Activated T-helper 9 cell treated with anti-CD3 and anti-CD28 coated beads, Interleukin-2, amount 50 U/mL, for 16 hours (primary cell): ENCODE measurements at places on chromosomes 2 and 18.

GRCh38 chr2:25582077-25582830, 91.1 kb downstream of the DTNB start:
- no peak for DNase-seq

DNA sequence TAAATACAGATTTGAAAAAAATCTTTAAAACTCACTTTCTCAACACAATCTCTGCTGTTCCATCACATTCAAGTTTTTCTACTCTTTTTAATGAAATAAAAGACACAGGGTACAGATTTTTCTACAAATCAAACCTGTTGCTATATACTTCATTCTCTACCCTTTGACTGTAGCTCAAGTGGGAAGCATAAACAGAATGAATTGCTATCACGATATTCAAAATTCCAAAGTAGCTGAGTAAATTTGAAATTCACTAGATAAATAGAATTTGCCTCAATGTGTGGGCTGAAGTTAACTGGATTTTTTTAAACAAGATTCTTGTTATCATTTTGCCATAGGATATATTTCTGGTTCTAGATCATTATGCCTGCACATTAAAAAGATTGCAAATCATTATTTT, 185.9 kb downstream of the ZNF521 start:
- no peak for DNase-seq

GRCh38 chr2:124561486-124561885, 536.4 kb downstream of the CNTNAP5 start:
- DNase-seq = no peak

DNA sequence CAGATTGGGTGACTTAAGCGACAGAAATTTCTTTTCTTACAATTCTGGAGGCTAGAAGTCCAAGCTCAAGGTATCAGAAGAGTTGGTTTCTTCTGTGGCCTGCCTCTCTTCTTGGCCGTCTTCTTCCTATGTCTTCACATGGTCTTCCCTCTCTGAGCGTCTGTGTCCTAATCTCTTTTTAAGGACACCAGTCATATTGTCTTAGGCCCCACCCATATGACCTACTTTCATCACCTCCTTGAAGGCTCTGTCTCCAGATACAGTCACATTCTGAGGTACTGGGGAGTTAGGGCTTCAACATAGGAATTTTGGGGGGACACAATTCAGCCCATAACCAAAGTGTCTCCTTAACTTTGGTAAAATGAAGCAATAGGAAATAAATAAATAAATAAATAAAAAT, 110.9 kb upstream of the EPC2 start:
- DNase-seq = no peak
